ENCODE measurements at places on chromosomes 5 and 9. TPM values are rescaled to one million over a fixed set of nuclear protein-coding genes. Genes with fewer than 3 reads are reported as not detected.

The RNF183 gene
- not detected for total RNA-seq

The GPR150 gene
- total RNA-seq, result 0.18 TPM

GRCh38 chr5:75044406-75044805, 8.0 kb downstream of the GCNT4 start:
- H3K36me3 ChIP-seq, result peaks cover 4% of the 10 kb centered on the region
- H3K27ac ChIP-seq, result no peak overlapping the region
- no peak for DNase-seq

- H3K4me1 ChIP-seq, result no peaks in the 10 kb centered on the region
- peaks cover 17% of the 10 kb centered on the region for H3K36me3 ChIP-seq
- H3K27ac ChIP-seq, result no peak overlapping the region
These were observed 69.3 kb upstream of the NIPAL4 start for GRCh38 chr5:157390551-157391297.

Measured in lower lobe of right lung (tissue), 2 donors.